ENCODE measurements at places on chromosomes 3 and 15. TPM values are rescaled to one million over a fixed set of nuclear protein-coding genes. Genes with fewer than 3 reads are reported as not detected.

Gene INSYN1
- 109 TPM for total RNA-seq

Gene CYB561D2
- total RNA-seq, result 8.5 TPM

Gene TTLL13
- not detected for total RNA-seq

Gene RARB
- total RNA-seq, result 24.0 TPM

Gene PRICKLE2
- total RNA-seq, result 13.1 TPM

Gene CYP11A1
- 1.7 TPM for total RNA-seq

Gene GPR149
- total RNA-seq, result not detected

Gene PLSCR2
- total RNA-seq, result 0.23 TPM

Gene PLA2G4E
- total RNA-seq, result 0.06 TPM

Gene MAPKBP1
- 16.0 TPM for total RNA-seq

Gene PLD1
- 79.5 TPM for total RNA-seq

Gene TMIE
- total RNA-seq, result 0.40 TPM

Gene CYP8B1
- total RNA-seq, result not detected

Gene OIP5
- total RNA-seq, result not detected

Gene GP9
- not detected for total RNA-seq

Gene SHC4
- 3.6 TPM for total RNA-seq

Gene P4HTM
- total RNA-seq, result 42.8 TPM

Gene LRRN1
- not detected for total RNA-seq

Gene MESP1
- 8.0 TPM for total RNA-seq

Gene C3orf52
- 1.1 TPM for total RNA-seq

Gene GHRL
- total RNA-seq, result not detected

Gene SH2D7
- not detected for total RNA-seq

Gene CLCN2
- total RNA-seq, result 2.9 TPM

Gene LARP6
- 41.9 TPM for total RNA-seq

Gene AHSG
- total RNA-seq, result not detected

Gene CFAP92
- 0.63 TPM for total RNA-seq

Gene DZIP1L
- total RNA-seq, result 3.7 TPM

Gene SOX14
- not detected for total RNA-seq

Gene LRRC58
- 10.3 TPM for total RNA-seq

Gene TMEM207
- not detected for total RNA-seq

Gene KLHL40
- 0.09 TPM for total RNA-seq

Gene ZNF660
- total RNA-seq, result 1.9 TPM

Gene HACL1
- 16.8 TPM for total RNA-seq

Gene RASGRP1
- 1.3 TPM for total RNA-seq

Gene SNX4
- total RNA-seq, result 15.8 TPM

Gene SLC30A4
- 5.1 TPM for total RNA-seq

Gene LRRC34
- total RNA-seq, result 2.1 TPM

Gene TBL1XR1
- 140 TPM for total RNA-seq
